ENCODE measurements at places on chromosomes 6 and 20.

GRCh38 chr6:2542858-2543218 lies 207.9 kb downstream of the MYLK4 start:
- DNase-seq = no peak

GRCh38 chr20:40787941-40788340 lies 98.9 kb upstream of the MAFB start:
- DNase-seq = no peak

DNA sequence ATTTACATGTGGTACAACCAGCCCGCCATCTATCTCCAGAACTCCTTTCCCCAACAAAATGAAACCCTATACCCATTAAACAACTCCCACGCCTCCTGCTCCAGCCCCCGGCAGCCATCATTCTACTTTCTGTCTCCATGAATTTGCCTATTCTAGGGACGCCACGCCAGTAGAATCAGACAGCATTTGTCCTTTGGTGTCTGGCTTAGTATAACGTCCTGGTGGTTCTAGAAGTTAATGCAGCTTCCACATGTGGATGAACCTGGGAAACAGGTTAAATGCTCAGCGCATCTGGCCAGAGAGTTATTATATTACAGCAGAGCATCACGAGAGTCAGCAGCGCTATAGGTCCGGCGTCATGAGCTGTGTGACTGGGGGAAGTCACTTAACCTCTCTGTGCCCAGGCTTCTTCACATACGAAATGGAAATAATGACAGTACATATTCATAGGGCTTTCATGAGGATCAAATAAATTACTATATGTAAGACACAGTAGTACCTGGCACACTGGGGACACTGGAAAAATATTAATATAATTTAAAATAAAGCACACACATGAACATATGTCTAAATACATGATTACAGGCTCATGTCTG lies 178.7 kb upstream of the TAB2 start:
- DNase-seq = no peak

GRCh38 chr20:45067087-45067486 lies 33.8 kb downstream of the KCNS1 start:
- no peak for DNase-seq

DNA sequence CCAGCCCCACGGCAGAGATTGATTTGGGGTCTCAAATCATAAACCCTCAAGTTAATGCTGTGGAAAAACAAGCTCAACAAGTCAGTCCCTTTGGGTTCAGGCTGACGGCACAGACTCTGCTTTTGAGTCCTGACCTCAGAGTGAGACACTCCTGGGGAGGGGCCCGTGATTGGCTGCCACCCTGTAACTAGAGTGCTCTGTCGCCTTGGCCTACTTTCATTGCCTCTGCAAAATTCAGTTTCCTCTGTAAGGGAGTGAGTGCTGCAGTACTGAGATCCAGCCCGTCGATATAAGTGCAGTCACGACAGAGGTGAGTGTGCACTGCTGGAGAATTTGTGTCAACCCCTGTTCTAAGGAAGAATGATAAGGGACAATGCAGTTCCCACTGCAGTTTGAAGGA lies 105.6 kb downstream of the ANKS1A start:
- DNase-seq = no peak

- no peak for DNase-seq
Measured at GRCh38 chr6:4487538-4487937, 288.7 kb upstream of the CDYL start.

DNA sequence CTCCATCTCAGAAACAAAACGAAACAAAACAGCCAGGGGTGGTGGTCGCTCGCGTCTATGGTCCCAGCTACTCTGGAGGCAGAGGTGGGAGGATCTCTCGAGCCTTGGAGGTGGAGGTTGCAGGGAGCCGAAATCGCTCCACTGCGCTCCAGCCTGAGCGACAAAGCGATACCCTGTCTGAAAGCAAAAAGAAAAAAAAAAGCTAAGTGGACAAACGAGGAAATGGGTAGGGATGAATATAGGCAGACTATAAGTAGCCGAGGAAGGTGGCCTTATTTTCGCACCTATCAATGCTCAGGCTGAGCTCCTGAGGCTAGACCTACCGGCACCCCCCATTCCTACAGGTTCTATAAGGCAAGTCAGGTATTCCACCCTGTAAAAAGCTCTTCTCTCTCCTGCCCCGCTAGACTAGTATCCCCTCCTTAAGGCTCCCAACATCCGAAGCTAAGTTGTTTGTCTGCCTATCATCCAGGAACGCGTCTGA lies 650 bp upstream of the CASP8AP2 start:
- DNase-seq = no peak

- DNase-seq = no peak
Measured at GRCh38 chr6:91167846-91168245, 581.0 kb upstream of the MAP3K7 start.

Data from breast epithelium (tissue), 4 donors.